ENCODE measurements at places on chromosomes 3 and 15.

- no peak for DNase-seq
These were observed 112.5 kb upstream of the MLF1 start for GRCh38 chr3:158458464-158458863.

DNA sequence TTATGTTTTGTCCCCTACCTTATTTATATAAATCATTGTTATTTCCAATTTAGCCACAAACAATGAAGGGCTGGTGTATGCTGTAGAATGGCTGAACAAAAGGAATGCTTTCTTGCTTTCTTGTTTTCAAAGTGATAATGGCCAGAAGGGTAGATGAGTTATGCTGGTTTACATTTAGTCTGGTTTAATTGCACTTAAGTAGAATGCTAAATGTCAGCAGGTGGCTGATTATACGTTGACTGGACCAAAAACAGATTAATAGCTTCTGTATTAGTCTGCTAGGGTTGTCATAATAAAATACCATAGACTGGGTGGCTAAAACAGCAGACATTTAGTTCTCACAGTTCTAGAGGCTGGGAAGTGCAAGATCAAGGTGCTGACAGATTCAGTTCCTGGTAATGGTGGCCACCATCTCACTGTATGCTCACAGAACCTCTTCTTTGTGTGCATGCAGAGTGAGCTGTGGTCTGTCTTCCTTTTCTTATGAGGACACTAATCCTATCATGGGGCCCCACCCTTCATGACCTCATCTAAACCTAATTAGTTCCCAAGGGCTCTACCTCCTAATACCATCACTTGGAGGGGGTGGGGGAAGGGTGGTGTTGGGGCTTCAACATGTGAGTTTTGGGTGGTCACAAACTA is 17.1 kb upstream of the XIRP1 start:
- DNase-seq, result no peak

DNA sequence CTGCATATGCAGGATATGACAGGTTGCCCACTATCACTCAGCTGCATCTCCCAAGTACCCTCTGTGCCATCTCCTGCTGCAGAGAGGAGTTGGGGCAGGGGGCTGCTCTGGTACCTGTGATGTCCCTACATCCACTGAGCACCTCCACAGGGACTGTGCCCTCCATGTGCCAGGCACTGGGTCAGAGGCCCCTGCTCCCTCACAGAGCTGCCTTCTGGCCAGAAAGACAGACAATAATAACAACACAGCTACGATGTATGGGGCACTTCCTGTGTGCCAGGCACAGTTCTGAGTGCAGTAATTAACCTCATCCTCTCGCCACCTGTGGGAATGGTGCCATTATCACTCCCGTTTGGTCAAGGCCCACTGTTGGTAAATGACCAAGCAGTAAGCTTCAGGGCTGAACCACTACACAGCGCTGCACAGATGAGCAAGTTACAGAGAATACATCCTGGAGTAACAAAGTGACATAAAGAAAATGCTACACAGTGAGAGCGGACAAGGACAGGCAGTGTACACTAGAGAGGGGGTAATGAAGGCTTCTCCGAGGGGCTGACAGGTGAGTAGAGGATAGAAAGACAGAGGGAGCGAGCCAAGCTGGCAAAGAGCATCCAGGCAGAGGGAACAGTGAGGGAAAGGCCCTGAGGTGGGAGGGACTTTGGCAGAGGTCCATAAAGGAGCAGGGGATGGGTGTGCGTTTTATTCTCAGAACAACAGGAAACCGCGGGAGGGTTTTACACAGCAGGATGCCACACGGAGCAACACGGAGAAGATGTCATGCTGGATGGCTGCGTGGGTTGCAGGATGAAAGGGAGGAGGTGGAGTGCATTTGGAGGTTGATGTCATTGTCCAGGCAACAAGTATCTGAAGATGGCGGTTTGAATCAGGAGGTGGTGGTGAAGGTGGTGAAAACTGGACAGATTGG is 13.6 kb downstream of the WNT7A start:
- no peak for DNase-seq

DNA sequence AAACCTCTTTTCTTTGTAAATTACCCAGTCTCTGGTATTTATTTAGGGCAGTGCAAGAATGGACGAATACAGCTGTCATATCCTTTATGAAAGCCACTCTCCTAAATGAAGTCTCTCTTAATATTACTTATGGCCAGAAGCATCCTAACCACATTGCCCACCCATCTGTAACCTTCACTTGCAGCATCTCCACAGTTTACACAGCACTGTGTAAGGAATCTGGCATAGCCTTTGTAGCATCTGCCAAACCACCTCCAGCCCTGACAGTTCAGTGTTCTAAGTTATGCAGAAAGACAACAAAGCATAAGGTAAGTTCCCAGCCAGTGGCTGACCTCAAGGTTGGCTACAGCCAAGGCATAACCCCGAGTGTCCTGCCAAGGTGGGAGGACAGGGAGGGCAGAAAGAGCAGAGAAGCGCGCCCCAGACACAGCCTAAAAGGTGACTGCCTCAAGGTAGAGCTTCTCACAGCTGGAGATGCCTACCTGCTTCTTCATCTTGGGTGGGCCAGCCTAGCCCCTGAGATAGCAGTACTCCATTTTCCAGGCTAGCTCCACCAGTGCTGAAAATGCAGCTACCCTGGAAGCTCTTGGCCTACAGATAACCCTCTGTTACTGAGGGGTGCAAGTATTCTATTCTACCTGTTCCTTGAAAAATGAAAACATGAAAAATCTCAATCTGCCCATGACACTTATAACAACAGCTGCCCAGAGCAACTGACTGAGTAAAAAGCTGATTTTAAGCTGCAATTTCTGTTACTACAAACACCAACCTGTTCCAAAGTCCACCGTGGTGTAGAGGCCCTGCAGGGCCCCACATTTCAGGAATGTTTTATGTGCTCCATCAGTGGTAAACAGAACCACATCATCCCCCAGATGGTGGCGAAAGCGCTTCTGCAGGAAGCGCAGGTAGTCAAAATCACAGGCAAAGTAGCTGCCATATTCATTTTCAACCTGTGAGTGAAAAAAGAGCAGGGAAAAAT is 39.3 kb downstream of the GLB1 start:
- DNase-seq, result no peak

DNA sequence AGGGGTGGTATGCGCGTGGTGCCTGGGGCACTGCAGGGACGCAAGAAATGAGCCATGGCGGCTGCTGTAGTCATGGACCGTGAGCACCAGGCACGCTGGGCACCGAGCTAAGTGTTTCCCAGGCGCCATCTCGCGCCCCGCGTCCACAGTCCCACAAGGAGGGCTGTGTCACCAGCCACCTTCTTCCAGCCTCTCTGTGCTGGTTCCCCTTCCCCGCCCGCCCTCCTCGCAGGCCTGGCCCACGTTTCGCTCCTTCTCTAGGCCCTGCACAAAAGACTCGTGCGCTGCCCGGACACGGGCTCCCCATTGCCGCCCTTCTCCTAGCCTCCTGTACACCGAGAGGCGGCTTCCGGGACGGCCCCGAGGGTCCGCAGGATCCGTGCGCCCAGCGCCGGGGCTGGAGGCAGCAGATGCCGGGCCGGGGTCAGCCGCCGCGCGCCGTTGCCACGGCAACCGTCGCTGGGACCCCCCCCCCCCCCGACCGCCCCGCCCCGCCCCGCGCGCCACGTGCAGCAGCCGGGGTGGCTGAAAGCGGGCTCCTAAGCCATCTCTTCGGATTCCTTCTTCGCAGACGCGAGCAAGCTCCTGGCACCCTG is 113.4 kb downstream of the SRGAP3 start:
- DNase-seq, result no peak
